ENCODE measurements at places on chromosomes 7 and 10.
A peak's percentile ranks its signal among the peaks of the same experiment; 100 is the strongest.

GRCh38 chr10:67925449-67926005 lies 41.1 kb downstream of the SIRT1 start:
- DNase-seq, result no peak

GRCh38 chr7:101913851-101914250 lies 96.4 kb downstream of the CUX1 start:
- DNase-seq, result no peak

DNA sequence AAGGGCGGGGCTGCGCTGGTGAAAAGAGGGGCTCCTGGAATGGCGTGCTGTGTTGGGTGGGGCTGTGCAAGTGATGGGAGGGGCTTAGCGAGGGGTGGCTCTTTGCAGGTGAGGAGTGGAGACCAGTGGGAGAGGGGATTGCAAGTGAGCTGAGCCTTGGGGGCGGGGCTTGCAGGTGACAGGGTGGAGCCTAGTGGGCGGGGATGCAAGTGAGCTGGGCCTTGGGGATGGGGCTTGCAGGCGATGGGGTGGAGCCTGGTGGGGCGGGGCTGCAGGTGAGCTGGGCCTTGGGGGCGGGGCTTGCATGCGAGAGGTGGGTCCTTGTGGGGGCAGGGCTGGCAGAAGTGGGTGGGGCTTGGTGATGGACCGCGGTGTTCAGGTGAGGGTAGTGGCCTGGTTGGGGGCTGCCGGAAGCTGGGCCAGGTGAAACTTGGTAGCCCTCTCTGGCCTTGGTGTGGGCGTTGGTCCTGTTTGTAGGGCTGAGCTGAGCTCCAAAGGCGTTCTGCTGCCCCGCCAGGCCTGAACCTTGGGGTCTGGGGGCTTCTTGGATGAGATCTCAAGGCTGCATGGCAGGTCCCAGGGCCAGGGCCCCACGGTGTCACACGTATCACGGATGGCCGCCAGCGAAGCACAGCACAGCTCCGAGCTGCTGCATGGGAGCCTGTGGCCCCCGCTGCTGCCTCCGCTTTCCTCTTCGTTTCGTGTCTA lies 743 bp upstream of the PITRM1 start:
- DNase-seq, result no peak

DNA sequence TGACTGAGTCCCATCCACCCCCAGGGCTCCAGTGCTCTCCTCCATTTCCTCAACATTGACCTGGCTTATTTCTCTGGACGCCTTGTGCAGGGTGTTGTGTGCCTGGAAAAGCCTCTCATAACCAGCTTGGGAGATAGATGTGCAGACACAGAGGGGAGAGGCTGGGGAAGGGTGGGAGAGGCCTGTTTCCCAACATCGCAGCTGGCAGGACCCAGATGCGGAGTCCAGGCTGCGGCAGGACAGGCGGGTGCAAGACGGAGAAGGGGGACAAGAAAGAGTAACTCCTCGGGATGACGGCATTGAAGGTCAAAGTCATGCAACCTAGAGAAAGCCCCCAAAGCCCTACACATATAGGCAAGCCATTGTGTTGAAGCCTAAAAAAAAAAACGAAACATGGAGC lies 54.1 kb upstream of the ANTXRL start:
- no peak for DNase-seq

GRCh38 chr7:7934945-7935344 lies 33.7 kb upstream of the GLCCI1 start:
- no peak for DNase-seq

DNA sequence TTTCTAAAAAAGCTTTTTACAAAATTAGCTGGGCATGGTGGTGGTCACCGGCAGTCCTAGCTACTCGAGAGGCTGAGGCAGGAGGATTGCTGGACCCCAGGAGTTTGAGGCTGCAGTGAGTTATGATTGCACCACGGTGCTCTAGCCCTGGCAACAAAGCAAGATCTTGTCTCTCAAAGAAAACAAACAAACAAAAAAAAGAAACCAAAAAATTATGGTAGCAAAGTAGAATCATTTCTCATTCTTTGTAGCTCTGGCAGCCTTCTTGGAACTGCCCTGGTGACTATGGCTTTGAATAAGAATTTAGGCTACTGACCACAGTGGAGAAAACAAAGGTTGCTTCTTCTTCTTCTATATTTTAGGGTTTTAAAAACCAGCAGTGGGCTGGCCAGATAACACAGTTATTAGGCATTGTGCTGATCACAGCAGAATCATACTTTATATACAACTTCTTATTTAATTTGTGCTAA lies 41.9 kb upstream of the PRKAR2B start:
- DNase-seq, result no peak

DNA sequence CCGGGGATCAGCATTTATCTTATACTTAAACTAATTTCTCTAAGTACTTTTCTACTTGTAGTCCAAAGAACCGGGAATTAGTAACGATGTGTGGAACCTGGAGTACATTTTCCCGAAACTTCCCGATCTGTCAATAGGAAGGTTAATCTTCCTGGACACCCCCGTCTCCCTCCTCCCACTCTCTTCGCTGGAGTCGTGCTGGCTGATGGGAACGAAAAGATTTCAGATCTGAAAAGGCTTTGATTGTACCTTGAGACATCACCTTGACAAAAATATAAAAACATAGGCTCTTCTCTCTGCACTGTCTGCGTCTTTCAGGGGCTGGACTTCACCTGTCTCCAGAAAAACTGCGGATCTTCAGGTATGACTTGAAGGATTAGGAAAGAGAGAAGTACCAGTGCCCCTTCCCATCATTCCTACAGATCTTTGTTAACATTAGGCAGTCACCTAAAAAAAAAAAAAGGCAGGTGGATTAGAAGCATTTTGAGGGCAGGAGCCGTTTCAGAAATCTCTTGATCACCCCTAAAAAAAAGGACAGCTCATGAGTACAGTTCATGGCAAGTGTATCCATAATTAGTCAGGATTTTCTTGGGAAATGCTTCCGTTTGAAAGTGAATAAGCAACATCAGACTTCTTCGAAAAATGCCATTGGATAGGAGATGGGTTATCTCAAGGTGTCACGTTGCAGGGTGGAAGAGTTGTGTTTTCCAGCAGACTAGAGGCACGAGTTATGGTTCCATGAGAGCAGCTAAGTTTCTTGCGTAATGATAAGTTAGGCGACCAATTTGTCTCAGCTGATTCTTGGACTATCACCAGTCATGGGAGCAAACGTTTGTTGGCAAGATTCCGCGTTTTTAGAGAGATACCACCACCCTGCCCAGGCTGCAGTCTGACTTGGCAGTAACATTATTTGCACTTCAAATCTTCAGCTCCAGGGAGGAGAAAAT lies 7.8 kb upstream of the BAMBI start:
- no peak for DNase-seq

- no peak for DNase-seq
Observed at GRCh38 chr10:103980288-103980906, 13.5 kb downstream of the SLK start.

- no peak for DNase-seq
Observed at GRCh38 chr10:70699659-70700174, 27.4 kb downstream of the ADAMTS14 start.

- no peak for DNase-seq
Observed at GRCh38 chr10:51008346-51008745, 65.9 kb upstream of the PRKG1 start.

- no peak for DNase-seq
Observed at GRCh38 chr7:36887233-36887632, 162.9 kb upstream of the AOAH start.

DNA sequence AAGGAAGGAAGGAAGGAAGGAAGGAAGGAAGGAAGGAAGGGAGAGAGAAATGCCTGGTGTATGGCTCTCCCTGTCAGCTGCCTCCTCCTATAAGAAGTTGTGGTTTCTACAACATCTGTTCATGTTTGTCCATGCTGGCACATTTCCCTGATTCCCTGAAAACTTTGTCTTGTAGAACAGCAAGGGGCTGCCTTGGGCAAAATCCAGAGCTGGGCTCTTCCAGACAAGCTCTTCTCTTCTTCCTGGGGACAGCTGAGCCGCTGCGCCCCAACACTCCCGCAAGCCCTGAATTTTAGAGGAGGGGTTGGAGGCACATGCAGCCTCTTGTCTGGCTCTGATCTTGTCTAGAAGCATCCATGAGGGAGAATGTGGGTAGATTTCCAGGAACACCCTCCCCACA lies 282.0 kb upstream of the ADARB2 start:
- no peak for DNase-seq

DNA sequence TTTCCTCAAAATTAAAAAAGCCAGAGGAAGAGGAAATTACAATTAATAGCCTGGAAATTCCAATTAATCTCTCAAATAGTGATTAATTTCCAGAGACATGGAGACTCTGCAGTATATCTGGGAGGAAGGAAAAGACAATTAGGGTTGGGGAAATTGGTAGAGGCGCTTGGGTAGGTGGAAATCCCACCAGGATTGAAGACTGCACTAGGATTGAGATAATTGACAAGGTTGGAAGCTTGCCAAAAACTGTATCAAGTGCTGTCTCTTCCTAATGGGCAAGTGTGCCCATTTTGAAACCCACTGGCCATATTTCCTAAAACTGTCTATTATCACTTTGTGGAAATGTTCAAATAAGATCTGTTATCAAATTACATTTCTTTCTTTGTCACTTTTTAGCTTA lies 21.6 kb downstream of the CHN2 start:
- DNase-seq, result no peak

- DNase-seq, result no peak
Observed at GRCh38 chr7:130272381-130273080, 5.9 kb downstream of the CPA2 start.

DNA sequence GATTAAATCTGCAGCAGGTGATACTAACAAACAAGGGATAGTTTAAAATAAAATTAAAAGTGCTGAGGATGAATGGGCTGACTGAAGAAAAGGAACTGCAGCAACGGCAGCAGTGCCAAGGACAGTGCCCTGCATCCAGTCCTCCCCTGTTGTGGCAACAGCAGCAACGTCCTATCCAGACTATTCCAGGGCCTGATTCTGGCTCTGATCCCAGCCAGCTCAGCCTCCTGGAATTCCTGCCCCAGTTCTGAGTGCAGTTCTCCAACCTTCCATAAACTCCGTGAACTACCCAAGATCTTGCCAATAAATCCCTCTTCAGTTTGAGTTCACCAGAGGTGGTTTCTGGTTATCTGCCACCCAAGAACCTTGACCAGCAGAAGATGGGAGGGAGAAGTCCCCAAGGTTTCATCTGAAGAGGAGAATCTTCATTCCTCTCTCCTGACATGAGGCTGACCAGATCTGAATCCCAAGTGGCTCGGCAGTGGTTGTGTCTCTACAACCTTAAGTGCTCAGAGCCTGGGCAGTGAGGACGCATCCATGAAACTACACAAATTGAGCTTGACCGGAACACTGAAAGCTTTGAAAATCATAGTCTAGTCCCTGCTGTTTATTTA lies 115.8 kb downstream of the SORBS1 start:
- peak; percentile 61 for DNase-seq

GRCh38 chr7:140625908-140626868 lies 14.4 kb downstream of the DENND2A start:
- DNase-seq, result peak; percentile 90

- DNase-seq, result no peak
Observed at GRCh38 chr10:29276251-29276850, 12.5 kb upstream of the LYZL1 start.

DNA sequence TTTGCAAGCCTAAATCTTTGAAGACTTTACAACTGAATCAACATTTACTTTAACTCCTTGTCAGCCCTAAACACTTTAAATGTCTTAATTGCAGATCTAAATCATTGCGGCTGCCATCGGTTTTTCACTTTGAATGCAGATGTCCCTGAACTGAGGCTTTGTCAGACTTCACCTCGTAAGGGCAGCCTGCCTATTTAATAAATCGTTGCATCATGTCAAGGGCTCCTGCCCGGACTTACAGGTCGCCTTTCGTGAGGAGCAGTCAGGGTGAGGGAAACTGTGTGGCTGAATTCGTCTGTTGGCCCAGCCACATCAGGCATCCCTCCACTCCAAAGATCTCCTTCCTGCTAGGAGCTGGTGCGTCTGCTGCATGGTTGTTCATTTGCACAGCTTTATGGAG lies 368.2 kb upstream of the NPVF start:
- DNase-seq, result no peak

DNA sequence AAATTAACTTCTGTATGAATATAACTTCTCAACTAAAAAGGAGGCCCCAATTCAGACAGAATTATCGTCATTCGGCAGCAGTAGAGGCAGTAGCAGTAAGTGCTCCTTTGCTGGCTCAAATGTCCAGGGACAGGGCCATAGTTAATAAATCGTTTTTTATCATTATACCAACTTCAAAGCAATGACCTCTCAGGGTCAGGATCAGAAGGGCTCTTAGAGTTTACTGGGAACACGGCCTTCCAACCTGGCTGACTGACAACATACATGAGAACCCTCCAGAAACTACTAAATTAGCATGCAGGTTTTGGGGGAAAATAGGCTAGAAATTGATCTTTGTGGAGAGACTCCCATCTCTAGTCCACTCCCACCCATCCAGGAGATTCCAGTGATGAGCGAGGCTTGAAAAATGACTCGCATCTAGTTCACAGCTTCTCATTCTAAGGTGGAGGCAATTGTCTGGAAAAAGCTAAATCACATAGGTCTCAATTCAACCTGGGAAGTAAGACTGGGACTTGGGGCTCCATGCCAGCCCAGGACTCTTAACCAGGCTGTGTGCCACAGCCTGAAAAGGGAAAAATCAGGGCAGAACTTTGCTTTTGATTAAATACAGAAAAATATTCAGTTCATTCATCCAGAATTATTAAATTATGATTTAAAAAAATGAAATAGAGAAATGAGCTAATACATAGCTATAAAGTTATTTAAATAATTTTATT lies 84.6 kb downstream of the ABLIM1 start:
- DNase-seq, result no peak

DNA sequence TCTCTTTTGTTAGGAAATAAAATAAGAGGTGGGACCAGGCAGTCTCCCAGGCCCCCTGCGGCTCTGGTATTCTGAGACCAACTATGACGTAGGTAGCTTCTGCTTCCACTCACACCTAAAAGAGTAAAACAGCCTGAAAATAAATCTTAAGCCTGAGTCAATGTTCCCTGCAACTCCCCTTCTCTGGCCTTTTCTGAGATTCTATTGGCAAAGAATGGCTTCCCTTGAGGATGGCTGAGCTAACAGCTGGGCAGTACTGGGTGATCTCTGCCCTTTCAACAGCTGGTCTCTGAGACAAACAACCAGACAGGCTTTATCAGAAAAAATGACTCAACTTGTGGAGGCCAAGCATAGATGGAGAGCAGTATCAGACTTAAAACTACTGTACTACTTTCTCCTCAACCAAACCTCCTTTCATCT lies 58.7 kb downstream of the CREB3L2 start:
- no peak for DNase-seq

GRCh38 chr7:63054191-63054661 lies 944.4 kb upstream of the ZNF722 start:
- DNase-seq, result no peak

DNA sequence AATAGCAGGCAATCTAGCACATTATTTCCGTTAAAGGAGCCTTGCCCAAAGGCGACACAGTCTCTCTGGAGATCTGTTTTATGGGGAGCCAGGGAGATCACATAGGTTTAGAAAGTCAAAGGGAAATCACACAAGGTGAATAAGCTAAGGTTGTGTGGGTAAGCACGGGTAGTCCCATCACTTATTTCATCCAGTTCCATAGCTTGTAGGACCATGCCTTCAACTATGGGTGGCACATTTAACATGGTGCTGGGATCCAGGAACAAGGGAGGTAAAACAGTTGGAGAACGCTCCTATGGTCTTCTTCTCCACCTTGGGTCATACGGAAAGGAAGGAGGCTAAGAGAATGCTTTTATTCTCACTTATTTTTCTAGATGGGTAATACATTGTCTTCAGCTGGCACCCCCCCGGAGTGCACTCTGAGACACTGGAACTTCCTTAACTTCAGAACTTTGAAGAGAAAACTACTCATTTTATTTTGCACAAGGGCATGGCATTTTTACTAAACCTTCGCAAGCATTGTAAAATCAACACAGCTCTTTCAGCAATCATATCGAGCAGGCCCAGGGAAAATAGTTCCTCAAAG lies 435.4 kb downstream of the KIF20B start:
- no peak for DNase-seq

All from HS-5 (cell line).